ENCODE measurements at places on chromosomes 3 and 15.

- no peak for DNase-seq
Measured at GRCh38 chr3:15391007-15391406, 36.3 kb downstream of the METTL6 start.

DNA sequence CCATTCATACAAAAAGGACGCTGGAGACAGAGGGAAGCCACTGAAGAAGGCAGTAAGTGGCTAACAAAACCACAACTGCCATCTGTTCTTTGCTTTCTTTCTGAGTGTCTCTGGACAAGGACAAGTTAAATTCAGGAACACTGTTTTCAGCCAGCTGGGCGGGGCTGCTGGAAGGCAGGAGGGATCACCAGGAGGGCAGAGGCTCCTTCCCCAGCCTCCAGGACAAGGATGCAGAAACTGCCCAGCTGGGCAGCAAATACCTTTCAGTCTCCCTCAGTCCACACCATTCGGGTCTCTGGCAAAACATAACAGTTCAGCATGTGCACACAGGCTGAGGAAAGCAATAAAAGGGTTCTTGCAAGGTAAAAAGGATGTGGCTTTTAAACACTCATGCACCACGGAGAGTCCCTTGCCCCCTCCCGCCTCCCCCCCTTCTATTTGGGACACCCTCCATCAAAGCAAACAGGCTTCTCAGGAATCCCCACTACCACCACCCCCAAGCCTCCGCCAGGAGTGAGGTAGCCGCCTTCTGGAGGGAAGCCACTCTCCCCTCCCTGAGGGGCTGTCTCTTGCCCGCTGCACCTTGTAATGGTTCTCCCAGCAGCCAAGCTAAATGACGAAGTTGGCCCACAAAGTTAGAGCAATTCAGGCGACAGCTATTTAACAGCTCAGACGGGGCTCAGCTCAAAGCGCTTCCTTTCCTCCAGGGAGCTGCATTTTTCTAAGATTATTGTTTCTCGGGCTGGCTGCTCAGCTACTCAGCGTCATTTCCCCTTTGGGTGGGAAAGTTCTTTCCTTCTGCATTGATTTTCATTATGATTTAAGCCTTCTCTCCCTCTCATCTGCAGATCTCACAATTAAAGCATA is 3.8 kb downstream of the HEG1 start:
- DNase-seq: peak; percentile 86

DNA sequence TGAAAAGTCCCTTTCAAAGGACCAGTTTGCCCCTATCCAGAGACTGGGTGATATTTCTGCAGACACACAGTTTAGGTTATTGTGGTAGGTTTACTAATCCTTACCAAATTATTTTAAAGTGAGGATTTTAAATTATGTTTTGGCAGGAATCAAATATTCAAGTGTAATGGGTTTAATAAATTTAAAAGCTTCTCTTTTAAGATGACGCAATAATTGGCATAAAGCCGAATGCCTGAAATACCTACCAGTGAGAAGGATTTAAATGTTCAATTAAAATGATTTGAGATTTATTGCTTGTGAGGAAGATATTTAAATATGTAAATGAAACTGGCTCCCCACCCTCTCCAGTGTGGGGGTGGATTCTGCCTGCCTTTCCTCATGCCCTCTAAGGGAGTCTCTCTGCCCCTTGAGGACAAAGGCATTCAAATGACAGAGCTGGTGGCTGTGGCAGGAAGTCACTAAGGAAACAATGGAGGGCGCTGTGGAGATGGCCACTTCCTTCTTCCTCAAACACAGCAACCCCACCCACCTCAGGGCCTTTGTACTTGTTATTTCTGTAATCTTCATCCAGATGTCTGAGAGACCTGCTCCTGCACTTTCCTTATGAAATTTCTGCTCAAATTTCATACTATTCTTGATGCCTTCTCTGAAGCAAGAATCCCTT is 131.7 kb downstream of the TNIK start:
- DNase-seq: no peak

DNA sequence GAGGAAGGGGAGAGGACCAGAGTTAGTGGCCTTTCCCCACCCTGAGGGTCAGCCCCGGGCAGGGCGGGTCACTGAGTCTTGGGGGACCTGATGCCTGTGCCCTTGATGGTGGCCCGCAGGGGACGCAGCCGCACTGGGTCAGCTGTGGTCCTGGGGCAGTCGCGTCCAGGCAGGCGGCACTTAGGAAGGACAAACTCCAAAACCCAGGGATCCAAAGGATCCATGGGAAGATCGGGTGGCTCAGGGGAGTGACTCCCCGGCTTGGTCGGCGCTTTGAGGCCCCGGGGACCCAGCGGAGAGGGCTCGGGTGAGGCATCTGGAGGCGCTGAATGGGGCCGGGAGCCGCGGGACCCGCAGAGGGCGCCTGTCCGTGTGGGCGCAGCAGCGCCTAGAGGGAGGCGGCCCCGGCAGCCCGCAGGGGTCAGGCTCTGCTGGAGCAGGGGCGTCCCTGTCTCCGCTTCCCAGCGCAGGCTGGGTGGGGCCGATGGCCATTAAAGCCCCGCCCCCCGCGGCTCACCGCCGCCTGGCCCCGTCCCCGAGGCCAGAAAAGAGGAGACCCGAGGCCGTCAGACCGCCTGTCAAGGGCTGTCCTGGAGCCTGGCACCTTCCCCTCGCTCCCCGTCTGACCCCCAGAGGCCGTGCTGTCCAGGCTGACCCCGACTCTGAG is 17.5 kb downstream of the CIDEC start:
- no peak for DNase-seq

DNA sequence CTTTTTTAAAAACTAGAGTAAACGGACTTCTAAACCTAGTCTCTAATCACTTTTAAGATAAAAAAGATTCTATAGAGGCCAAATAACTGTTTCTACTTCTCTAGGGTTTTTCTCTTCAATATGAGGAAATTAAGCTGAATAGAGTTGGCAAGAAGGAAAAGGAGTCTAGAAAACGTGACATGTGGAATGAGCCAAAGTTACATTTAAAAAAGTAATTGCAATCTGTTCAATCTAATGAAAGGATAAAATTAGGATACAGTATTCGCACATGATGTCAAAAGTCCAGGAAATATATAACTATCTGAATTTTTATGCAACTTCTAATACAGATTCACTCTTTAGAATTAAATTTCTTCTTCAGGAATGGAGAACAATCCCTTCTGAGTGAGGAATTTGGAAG is 300.1 kb downstream of the ULK4 start:
- no peak for DNase-seq

DNA sequence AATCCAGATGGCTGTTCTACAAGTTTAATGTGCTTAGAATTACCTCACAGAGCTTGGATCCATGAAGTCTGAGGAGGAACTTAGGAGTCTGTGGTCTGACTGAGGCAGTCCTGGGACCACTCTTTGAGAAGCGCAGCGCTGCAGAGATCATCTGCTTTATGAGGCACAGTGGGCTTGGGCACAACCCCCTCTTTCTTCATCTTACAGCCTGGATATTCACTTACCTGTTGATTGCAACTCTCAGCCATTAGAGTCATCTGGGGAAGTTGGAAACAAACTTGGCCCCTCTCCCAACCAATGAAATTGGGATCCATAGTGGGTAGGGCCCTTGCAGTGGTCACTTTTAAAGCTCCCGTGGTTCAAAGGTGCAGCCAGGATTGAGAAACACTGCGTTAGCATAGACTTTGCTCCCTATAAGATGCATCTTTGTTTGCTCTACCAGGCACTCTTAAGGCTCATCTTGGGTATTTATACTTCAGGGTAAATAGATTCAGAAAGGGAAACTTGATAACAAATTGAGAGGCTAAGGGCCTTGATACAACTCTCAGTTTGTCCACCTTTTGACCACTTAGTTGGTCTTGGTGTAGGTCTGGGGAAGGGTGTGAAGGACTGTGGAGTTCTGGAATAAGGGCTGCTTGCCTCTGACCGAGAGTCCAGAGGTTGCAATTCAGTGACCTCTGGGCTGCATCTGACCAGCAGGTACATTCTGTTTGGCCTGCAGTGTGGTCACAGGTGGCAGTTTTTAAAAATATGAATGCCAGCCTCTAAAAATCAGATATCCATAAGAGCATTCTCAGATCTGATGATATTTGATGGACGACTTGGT is 22.8 kb downstream of the FEM1B start:
- no peak for DNase-seq

DNA sequence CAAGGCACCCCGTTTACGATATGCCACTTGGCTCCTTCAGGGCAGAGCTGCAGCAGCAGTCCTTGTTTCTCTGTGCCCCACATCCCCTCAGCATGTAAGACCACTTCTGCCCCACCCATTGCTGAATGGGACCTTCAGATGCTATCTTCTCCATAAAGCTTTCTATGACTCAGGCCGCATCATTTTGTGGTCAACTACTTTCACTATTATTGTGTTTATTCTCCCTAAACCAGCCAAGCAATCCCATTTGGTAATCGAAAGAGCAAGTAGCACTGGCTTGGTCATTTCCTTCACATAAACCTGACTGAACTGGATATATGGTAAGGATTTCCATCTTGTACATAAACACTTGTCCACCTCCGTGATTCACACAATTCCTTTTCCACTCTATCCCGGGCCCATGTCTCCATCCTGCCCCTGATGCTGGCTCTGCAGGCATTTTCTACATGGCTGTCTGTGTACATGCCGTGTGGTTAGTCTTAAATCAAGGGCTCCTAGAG is 25.7 kb downstream of the LIPC start:
- peak; percentile 74 for DNase-seq

DNA sequence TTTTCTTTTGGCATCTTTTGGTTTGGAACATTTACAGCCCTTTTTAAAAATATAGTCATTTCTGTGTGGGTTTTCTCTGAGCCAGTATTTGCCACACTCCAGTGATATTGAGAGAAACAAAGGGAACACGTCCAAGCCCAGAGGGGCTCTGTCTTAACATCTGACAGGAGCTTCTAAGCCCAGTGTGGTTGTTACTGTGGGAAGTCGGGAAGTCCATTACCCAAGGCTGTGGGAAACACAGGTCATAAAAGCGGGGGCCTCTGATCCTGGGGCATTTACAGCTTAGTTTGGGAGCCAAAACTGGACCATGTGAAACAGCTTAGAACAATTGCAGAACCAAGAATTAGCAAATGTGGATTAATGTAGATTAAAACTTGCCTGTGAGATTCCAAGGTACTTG is 123.0 kb downstream of the PTPRG start:
- DNase-seq: no peak

GRCh38 chr3:99878005-99878404 is 60.3 kb downstream of the CMSS1 start:
- peak; percentile 90 for DNase-seq

GRCh38 chr3:16441371-16441875 is 72.1 kb downstream of the RFTN1 start:
- DNase-seq: no peak

DNA sequence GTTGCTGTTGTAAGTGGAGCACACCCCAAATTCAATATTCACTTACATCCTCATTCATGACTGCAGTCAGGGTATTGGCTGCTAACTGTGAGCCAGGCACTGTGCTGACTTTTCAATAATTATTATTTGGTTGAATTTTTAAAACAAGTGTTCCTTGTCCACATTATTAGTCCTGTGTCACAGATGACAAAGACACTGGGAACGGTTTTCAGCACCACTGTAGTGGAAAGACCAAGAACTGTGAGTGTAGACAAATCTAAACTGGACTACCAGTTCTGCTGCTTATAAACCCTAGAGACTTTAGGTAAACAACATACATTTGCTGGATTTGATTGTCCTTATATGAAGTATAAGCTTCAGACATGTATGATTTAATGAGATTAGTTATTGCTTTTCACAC is 197.7 kb upstream of the ROBO2 start:
- no peak for DNase-seq

All from brain microvascular endothelial cell (primary cell).